ENCODE measurements at places on chromosomes 5 and 9.

DNA sequence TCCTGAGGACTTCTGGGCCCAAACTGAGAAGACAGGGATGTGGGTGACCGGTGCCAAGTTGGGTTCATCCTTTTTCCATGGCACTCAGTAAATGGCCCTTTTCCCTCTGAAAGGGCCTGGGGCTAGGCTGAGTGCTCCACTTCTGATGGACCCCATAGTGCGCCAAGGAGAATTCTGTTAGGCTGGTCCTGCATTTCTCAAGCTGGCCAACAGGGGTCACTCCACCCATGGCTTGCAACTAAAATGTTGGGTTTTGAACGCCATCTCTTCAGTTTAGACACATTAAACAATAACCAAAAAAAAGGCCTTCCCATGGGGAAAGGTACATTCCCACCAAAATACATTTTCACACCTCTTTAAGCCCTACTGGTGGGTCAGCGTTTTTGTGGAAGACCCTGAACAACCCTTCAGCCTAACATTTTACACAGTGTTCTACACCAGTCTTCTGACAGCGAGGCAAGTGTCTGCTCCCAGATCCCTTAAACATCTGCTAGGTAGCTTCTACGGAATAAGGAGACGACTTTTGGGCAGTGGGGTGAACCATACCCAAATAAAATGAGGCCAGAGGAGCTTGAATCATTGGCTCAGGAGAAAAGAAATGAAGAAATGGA lies 27.3 kb downstream of the CNTFR start:
- peak; percentile 16 for DNase-seq

DNA sequence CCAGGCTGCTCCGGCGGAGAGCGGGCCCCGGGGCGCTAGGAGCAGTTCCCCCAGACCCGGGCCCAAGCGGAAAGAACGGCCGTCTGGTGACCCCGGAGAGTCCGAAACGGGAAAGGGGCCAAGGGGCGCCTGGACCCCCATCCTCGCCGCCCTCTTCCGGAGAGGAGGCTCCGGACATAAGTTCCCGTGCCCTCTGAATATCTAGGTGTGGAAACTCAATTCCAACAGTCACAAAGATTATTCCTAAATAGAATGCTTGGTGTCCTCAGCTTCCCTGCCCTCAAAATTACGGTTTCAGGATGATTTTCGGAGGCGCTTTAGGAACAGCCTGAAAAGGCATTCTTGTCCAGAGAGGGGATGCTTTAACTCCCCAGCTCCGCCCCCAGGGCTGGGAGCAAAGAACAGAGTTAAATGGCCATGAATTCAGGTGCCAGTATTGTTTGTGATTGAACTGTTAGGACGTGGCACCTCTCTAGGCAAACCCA lies 681 bp upstream of the LHFPL2 start:
- no peak for DNase-seq

GRCh38 chr5:32740651-32741050 lies 29.5 kb downstream of the NPR3 start:
- peak; percentile 45 for DNase-seq

DNA sequence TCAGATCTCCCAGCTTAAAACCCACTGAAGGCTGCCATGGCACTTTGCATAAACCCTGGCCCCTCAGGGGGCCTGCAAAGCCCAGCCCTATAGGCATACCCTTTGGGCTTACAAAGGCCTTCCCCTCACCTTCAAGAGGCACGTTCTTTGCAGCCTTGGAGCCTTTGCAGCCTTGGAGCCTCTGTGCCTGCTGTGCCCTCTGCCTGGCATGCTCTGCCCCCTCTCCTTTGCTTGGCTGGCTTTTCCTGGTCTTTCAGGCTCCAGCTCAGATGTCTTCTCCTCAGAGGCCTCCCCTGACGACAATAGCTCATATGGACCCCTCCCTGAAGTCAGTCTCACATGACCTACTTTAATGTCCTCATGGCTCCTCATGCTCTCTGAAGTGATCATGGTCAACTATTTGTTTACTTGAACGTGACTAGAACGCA lies 60.3 kb downstream of the CXXC5 start:
- no peak for DNase-seq

DNA sequence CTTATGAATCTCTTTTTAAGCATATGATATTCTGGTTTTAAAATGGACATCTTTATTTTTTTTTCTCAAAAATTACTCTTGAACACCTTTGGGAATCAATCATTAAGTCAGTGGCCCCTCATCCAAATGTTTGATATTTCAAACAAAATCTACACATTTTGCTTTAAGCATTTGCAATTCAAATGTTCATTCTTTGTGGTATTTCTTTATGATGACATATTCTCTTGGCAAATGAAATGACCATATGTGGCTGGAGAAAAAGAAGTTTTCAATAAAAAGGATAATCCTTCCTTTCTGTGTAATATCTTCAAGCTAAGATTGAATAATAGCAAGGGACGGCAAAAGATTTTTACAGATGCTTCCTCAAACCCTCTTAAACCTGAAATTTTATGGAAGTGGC lies 420.8 kb downstream of the MTRR start:
- DNase-seq: no peak

DNA sequence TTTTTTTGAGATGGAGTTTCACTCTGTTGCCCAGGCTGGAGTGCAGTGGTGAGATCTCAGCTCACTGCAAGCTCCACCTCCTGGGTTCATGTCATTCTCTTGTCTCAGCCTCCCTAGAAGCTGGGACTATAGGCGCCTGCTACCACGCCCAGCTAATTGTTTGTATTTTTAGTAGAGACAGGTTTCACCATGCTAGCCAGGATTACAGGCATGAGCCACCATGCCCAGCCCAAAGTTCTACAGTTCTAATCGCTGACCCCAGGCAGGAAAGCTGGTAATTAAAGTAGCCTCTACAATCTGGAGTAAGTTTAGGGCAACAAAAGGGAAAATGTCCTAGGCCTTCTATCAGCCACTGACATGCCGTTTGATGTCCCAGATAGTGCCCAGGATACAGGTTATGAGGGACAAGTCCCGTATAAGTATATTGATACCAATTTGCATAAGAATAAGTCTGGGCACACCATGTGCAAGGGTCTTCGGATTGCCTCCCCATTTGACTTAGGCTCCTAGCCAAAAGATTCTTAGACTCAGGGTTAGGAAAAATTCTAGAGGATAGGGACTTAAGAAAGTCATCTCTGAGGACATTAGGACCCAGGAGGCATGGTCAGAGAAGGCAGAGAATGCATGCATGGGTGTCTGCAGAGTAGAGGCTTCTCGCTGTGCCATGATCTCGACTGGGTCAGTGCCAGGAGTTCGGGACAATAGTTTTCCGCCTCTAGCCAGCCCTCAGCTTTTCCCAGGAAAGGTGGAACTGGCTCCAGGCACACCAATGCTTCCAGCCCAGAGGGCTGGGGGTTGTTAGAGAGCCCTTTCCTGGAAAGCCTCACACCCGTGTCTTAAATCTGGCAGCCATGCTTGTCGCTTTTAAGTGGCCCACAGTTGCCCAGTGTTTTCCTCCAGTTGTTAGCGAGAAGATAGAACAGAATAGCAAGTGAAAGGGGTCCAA lies 1111.1 kb downstream of the TAF11L14 start:
- DNase-seq: peak; percentile 47

GRCh38 chr5:154313360-154314017 lies 123.0 kb downstream of the GALNT10 start:
- no peak for DNase-seq

DNA sequence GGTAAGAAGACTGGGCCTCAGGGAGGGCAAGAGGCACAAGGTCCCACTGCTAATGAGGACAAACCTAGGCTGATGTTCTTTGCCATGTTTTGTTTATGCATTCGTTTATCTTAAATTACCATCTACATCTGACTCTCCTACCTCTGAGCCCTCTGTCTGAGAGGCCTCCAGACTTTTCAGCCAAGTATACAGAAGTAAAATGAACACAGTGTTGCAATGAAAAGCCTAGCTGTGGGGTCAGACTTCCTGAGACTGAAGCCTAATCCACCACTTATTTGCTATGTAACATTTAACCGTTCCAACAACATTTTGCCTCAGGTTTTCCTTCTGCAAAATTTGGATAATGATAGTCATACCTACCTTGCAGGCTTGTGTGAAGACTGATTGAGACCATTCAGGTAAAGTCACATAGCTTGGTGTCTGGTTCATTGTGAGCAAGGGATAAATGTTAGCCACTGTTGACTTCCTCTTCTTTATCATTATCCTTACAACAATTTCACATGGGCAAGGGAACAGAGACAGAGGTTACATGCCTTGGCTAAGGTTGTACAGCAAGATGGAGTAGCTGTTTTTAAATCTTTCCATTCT lies 374.9 kb upstream of the CLINT1 start:
- DNase-seq: peak; percentile 19

All from suppressor macrophage treated with lipopolysaccharide for 4 hours (primary cell).